ENCODE measurements at places on chromosomes 1 and 21.
A peak's percentile ranks its signal among the peaks of the same experiment; 100 is the strongest.

GRCh38 chr1:245205396-245205795 lies 50.6 kb downstream of the KIF26B start:
- DNase-seq: no peak
- H3K4me3 ChIP-seq: no peak overlapping the region
- 0 out of 2 replicates have a peak, but pooled peaks cover 3% of the 10 kb centered on the region for H3K27me3 ChIP-seq
- no peaks in the 10 kb centered on the region for H3K36me3 ChIP-seq

GRCh38 chr1:83543222-83543973 lies 455.5 kb downstream of the TTLL7 start:
- no peaks in the 10 kb centered on the region for H3K27me3 ChIP-seq
- DNase-seq: no peak
- no peaks in the 10 kb centered on the region for H3K36me3 ChIP-seq
- H3K4me1 ChIP-seq: no peaks in the 10 kb centered on the region
- H3K27ac ChIP-seq: no peak overlapping the region

DNA sequence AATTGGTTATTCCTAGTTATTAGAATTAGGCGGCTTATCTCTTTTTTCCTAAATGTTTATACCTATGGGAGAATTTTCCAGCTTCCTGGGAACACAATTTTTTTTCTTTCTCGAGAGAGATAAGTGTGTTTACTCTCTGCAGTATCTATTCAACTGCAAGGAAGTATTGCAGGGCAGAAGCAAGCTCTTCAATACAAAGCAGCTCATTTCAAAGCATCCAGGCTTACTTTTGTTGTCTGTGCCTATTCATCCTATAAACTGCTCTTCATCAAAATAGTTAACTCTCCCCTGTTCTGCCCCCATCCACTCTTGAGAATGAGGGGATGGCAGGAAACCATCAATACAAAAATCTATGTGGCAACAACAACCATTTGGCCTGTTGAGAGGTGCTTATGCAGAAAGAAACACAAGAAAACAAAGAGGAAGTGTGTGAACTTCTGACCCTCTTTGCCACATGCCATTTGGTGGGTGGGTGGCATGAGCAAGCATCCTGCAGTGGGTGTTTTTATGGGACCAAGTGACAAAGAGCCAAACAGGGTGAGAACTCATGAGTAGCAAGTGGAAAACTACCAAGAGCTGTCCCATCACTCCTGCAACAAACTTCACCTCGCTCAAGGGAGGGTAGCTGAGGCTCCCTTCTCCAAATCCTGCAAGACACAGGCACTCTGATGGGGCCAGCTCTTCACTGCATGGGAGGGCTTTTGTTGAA lies 50.6 kb upstream of the MRPS6 start:
- 0 out of 2 replicates have a peak overlapping the region, but pooled peaks have one; percentile 97 for H3K27ac ChIP-seq
- peaks cover 56% of the 10 kb centered on the region for H3K4me1 ChIP-seq
- no peak overlapping the region for H3K4me3 ChIP-seq
- H3K27me3 ChIP-seq: no peaks in the 10 kb centered on the region

- H3K27me3 ChIP-seq: no peaks in the 10 kb centered on the region
- no peak for DNase-seq
- no peaks in the 10 kb centered on the region for H3K36me3 ChIP-seq
- no peaks in the 10 kb centered on the region for H3K4me1 ChIP-seq
- H3K4me3 ChIP-seq: no peak overlapping the region
Measured at GRCh38 chr1:82947278-82947677, 1051.7 kb downstream of the TTLL7 start.

DNA sequence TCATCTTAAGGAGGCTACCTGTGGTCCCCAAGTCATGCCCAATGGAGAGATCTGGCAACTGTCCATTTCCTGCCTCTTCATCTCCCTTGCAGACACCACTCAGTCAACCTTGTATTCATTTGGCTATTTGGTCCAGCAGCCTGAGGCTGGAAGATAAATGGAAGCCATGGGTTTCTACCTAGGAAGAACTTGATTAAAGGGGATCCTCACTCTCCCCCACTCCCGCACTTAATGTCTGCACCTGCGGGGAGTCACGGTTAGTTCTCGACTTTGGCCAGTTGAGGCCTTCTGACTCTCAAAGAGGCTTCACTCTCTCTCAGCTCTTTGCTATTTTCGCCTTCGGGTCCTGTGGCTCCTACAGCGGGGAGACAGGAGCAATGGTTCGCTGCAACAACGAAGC lies 8.4 kb upstream of the ATXN7L2 start:
- no peaks in the 10 kb centered on the region for H3K4me1 ChIP-seq
- no peaks in the 10 kb centered on the region for H3K27me3 ChIP-seq
- H3K4me3 ChIP-seq: no peak overlapping the region
- H3K36me3 ChIP-seq: no peaks in the 10 kb centered on the region
- DNase-seq: no peak
- H3K27ac ChIP-seq: no peak overlapping the region

- peaks cover 4% of the 10 kb centered on the region for H3K4me1 ChIP-seq
- no peaks in the 10 kb centered on the region for H3K27me3 ChIP-seq
- no peak for DNase-seq
- no peak overlapping the region for H3K27ac ChIP-seq
- no peak overlapping the region for H3K4me3 ChIP-seq
Measured at GRCh38 chr1:31434101-31434871, 21.3 kb downstream of the SERINC2 start.

- H3K4me3 ChIP-seq: no peak overlapping the region
- no peak overlapping the region for H3K27ac ChIP-seq
- no peaks in the 10 kb centered on the region for H3K27me3 ChIP-seq
- no peak for DNase-seq
Measured at GRCh38 chr1:31216016-31216415, 23.7 kb downstream of the NKAIN1 start.

GRCh38 chr1:235442788-235443429 lies 61.3 kb downstream of the B3GALNT2 start:
- H3K4me3 ChIP-seq: no peak overlapping the region
- peaks cover 14% of the 10 kb centered on the region for H3K36me3 ChIP-seq
- no peak for DNase-seq
- no peaks in the 10 kb centered on the region for H3K4me1 ChIP-seq

- DNase-seq: no peak
- peaks cover 31% of the 10 kb centered on the region for H3K4me1 ChIP-seq
- H3K27ac ChIP-seq: no peak overlapping the region
Measured at GRCh38 chr1:9809100-9809510, 14.7 kb downstream of the CLSTN1 start.

- DNase-seq: peak; percentile 40
- H3K27me3 ChIP-seq: no peaks in the 10 kb centered on the region
- H3K4me3 ChIP-seq: no peak overlapping the region
- H3K27ac ChIP-seq: no peak overlapping the region
- H3K4me1 ChIP-seq: peaks cover 14% of the 10 kb centered on the region
Measured at GRCh38 chr1:39996396-39997004, 41.6 kb downstream of the MFSD2A start.

GRCh38 chr1:240497908-240498307 lies 114.0 kb downstream of the GREM2 start:
- H3K27me3 ChIP-seq: no peaks in the 10 kb centered on the region
- H3K27ac ChIP-seq: no peak overlapping the region
- no peak for DNase-seq
- H3K4me1 ChIP-seq: no peaks in the 10 kb centered on the region

DNA sequence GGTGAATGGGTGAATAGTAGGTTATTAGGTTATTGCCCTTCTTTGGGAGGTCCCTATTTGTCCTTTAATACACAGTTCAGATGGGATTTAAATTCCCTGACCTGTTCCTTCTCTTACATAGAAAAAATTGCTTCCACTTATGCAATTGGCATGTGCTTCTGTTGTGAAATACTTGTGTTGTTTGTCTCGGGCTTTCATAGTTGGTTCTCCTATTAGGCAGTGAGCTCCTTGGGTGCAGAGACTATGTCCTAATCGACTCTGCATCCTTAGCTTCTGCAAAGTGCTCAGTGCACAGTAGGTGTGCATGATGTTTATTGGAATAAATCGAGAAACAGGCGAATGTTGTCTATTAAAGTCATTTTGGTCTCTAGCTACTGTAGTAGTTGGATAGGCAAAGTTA lies 1.3 kb upstream of the PDE4B start:
- H3K27ac ChIP-seq: no peak overlapping the region
- H3K4me1 ChIP-seq: no peaks in the 10 kb centered on the region
- no peaks in the 10 kb centered on the region for H3K27me3 ChIP-seq

- H3K27ac ChIP-seq: no peak overlapping the region
- H3K4me3 ChIP-seq: no peak overlapping the region
- H3K36me3 ChIP-seq: no peaks in the 10 kb centered on the region
- H3K4me1 ChIP-seq: no peaks in the 10 kb centered on the region
- DNase-seq: no peak
Measured at GRCh38 chr1:16094453-16095158, 21.2 kb upstream of the FAM131C start.

GRCh38 chr1:172628401-172628800 lies 30.5 kb upstream of the FASLG start:
- no peak overlapping the region for H3K27ac ChIP-seq
- no peak overlapping the region for H3K4me3 ChIP-seq
- H3K27me3 ChIP-seq: no peaks in the 10 kb centered on the region
- DNase-seq: no peak
- H3K36me3 ChIP-seq: no peaks in the 10 kb centered on the region

DNA sequence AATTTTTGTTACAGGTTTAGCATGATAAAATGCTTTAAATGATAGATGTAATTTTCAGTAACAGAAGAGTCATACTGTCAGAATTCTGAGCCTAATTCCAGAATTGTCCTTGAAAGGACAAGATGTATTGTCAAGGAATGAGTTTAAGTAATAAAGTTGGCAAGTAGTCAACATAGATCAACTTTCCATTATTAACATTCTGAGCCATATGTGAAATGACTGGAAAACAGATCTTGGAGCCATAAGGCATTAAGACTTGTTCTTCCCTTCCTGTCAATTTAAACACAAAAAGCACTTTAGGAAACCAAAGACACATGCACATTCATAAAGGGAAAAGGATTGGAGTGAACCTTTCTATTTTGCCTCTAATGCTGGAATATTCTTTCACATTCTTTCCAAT lies 107.0 kb downstream of the ODF2L start:
- H3K4me1 ChIP-seq: no peaks in the 10 kb centered on the region
- no peak overlapping the region for H3K27ac ChIP-seq
- no peaks in the 10 kb centered on the region for H3K27me3 ChIP-seq
- H3K36me3 ChIP-seq: no peaks in the 10 kb centered on the region
- no peak for DNase-seq

DNA sequence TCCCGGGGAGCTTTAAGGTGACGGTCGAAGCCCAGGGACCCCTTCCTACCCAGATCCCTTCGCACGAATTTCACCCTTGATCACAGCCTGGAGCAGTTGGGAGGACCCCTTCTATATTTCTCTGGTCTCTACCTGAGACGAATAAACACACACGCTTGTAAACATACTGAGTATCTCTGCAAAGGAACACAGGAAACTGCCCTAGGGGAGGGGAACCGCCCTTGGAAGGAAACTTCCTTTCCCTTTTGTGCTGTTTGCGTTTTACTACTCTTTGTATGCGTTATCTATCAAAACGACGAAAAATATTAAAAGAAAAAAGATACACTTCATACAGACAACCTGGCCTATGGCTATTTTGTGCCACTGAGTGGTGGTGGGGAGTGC lies 750 bp downstream of the NECAP2 start:
- DNase-seq: no peak
- H3K36me3 ChIP-seq: peaks cover 12% of the 10 kb centered on the region

DNA sequence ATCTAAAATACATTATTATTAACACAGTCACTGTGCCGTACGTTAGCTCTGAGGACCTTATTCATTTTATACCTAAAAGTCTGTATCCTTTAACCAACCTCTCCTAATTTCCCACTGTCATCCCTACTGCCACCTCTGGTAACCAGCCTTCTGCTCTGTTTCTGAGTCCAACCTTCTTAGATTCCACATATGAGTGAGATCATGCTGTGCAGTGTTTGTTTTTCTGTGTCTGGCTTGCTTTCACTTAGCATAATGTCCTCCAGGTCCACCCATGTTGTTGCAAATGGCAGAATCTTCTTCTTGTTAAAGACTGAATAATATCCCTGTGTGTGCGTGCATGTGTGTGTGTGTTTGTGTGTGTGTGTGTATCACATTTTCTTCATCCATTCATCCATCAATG lies 64.2 kb downstream of the ETS2 start:
- H3K36me3 ChIP-seq: no peaks in the 10 kb centered on the region
- no peak overlapping the region for H3K27ac ChIP-seq
- H3K27me3 ChIP-seq: no peaks in the 10 kb centered on the region
- 0 out of 2 replicates have a peak overlapping the region, but pooled peaks have one; percentile 5 for H3K4me3 ChIP-seq

- no peak overlapping the region for H3K4me3 ChIP-seq
- no peaks in the 10 kb centered on the region for H3K27me3 ChIP-seq
- H3K27ac ChIP-seq: no peak overlapping the region
- H3K36me3 ChIP-seq: no peaks in the 10 kb centered on the region
Measured at GRCh38 chr1:185042737-185043136, 2.6 kb upstream of the RNF2 start.

GRCh38 chr1:156717351-156717750 lies 10.9 kb upstream of the METTL25B start:
- H3K27me3 ChIP-seq: no peaks in the 10 kb centered on the region
- H3K36me3 ChIP-seq: peaks cover 12% of the 10 kb centered on the region
- no peak overlapping the region for H3K4me3 ChIP-seq
- DNase-seq: no peak

GRCh38 chr21:43376478-43376882 lies 50.5 kb downstream of the SIK1 start:
- H3K27ac ChIP-seq: no peak overlapping the region
- no peak for DNase-seq
- H3K4me1 ChIP-seq: peaks cover 8% of the 10 kb centered on the region
- H3K4me3 ChIP-seq: no peak overlapping the region
- H3K27me3 ChIP-seq: no peaks in the 10 kb centered on the region

GRCh38 chr1:20792196-20792595 lies 5.1 kb upstream of the HP1BP3 start:
- peaks cover 12% of the 10 kb centered on the region for H3K4me1 ChIP-seq
- H3K4me3 ChIP-seq: no peak overlapping the region
- H3K36me3 ChIP-seq: no peaks in the 10 kb centered on the region

DNA sequence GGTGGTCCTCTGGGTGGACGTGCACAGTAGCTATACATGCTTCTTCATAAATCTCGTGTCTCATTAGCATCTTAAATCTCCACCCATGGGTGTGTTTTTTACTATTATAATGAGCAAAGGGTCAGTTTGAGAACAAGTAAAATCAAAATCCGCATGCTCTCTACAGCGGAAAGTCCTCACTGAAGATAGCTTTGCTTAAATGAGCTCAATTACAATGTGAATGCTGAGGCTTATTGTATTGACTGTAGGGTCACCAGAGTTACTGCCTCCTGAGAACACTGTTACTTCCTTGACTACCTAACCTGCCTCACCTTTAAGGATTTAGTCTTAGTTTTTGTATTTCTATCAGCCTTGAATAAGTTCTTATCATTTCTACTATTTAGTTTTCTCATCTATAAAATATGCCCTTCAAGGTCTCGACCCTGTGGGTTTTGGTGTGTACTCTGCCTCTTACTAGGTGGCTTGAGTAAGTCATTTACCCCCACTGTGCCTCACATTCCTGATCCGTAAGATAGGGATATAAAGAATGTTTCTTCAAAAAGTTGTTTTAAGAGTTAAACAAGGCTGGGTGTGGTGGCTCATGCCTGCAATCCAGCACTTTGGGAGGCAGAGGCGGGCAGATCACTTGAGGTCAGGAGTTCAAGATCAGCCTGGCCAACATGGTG lies 7.9 kb downstream of the SLAMF7 start:
- no peaks in the 10 kb centered on the region for H3K36me3 ChIP-seq
- H3K4me1 ChIP-seq: no peaks in the 10 kb centered on the region
- H3K4me3 ChIP-seq: no peak overlapping the region
- H3K27ac ChIP-seq: no peak overlapping the region
- no peaks in the 10 kb centered on the region for H3K27me3 ChIP-seq

Data from Karpas-422 (cell line).